Psoas muscle (tissue), 8 donors: ENCODE measurements at places on chromosomes 3 and 15.

DNA sequence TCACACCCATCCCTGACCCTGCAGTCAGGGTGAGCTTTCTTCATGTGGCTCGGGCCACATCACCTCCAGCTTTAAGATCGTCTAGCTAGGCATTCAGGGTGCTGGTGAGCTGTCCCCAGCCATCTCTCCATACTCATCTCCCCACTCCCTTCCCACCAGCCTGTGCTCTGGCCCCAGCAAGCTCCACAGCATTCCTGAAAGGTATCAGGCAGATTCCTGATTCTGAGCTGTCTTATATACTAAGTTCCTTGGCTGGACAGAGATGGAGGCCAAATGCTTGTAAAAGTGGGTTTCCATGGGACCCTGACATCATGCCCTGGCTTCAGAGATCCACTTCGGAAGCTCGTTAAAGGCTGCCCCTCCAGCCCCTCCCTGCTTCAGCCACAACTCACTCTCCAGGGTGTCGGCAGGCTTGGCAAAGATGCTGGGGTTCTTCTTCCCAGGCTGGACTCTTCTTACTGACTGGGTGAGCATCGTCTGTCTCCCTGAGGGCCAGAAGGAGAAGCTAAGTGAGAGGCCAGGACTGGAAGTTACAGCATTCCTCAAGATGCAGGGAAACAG is 3.9 kb downstream of the CILP start:
- DNase-seq = no peak
- H3K4me3 ChIP-seq = no peak overlapping the region
- peaks cover 14% of the 10 kb centered on the region for H3K4me1 ChIP-seq

DNA sequence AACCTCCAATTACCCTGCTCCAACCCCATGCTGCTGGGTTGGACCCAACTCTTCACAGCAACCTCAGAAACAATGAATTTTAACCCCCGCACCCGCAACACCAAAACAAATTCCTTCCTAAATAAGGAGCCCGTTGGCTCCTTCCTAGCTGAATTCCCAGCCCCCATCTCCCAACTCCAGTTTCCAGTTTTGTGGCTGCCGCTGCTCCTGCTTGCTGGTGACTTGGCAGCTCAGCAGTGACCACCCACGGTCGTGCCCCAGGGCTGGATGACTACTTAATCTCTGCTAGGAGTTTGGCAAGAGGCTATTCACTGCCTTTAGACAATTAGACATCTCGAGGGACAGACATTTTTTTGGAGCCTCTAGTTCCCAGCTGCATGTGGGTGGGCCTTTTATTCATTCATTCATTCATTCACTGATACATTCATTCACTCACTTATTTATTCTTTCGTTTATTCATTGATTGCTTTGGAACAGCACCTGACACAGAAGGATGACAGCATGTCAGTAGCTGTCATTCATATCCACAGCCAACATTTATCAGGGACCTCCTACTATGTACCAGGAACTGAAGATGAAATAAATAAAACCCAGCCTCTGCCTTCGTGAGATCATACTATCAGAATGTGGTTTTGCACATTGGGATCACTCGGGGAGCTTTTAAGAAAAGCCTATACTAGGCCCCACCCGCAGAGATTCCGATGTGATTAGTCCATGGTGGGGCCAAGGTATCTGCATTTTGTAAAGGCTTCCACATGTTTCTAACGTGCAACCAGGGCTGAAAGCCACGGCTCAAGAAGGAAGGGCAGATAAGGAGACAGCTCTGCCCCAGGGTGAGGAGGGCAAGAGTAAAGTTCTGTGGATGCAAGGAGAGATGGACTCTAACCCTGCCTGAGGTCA is 256.5 kb downstream of the SHQ1 start:
- no peaks in the 10 kb centered on the region for H3K27me3 ChIP-seq
- no peak for DNase-seq
- H3K4me3 ChIP-seq = no peak overlapping the region
- no peaks in the 10 kb centered on the region for H3K4me1 ChIP-seq

GRCh38 chr15:99125061-99125891 is 20.4 kb downstream of the SYNM start:
- H3K4me3 ChIP-seq = peak overlapping the region; percentile 54
- peak overlapping the region; percentile 96 for H3K27ac ChIP-seq
- H3K36me3 ChIP-seq = peaks cover 3% of the 10 kb centered on the region
- H3K27me3 ChIP-seq = no peaks in the 10 kb centered on the region
- peak; percentile 71 for DNase-seq

DNA sequence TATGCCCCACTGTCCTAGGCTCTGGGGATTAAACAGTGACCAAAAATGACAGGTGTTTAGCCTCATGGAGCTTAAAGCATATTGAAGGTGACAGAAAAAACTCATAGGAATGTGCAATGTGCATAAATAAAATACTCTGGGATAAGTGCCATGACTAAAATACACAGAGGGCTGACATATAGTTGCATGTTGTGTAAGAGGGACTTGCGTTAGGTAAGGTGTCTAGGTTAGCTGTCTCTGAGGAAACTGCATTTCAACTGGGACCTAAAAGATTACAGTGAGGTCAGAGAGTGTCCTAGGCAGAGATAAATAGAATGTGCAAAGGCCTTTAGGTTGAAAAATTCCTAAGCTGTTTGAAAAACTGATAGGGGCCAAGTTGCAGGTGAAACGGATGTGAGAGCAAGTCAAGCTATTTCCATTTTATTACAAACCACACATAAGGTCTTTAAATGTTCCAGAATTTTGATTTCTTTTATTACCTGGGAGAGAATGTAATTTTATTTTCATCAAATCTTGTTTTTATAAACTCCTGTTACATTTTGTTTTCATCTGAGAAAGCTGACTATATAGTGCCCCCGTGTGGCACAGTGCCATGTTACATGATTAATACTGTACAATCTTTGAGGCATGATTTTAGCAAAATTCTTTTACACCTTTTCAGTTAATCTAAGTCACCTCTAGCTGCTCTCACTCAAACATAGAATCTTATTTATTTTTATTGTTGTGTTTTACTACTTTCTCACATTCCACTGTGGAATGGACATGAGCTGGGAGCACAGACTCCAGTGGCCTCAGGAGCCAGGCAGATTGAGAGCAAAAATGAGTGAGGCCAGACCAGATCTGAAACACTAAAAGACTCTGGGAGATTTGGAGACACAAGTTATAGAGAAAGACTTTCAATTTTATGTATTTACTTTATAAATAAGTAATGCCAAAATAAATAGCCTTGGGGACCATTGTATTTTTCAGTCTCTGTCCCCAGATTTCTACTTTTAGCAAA is 259.6 kb upstream of the ZNF717 start:
- no peaks in the 10 kb centered on the region for H3K27me3 ChIP-seq
- no peaks in the 10 kb centered on the region for H3K36me3 ChIP-seq
- no peak overlapping the region for H3K4me3 ChIP-seq

- no peaks in the 10 kb centered on the region for H3K36me3 ChIP-seq
- H3K27ac ChIP-seq = peak overlapping the region; percentile 47
- H3K4me3 ChIP-seq = no peak overlapping the region
- peaks cover 25% of the 10 kb centered on the region for H3K4me1 ChIP-seq
These were observed 168.3 kb upstream of the LPP start for GRCh38 chr3:187985647-187986046.

DNA sequence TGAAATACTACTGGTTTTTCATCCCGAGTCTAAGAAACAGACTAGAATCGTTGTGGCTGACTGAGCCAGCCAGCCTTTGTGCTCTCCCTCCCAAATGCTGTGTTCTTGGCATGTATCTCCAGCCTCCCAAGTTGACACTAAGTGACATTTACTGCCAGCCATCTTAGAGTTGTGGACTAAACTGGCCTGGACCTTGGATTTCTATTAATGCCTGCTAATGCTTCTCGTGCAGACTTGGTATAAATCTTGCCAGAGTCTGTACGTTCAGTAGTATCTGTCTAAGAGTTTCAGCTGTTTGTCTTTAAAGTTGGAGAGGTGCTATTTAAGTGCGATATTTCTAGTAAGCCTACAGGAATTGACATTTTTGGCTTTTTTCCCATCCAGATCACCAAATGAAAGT is 166.6 kb upstream of the BHLHE40 start:
- H3K4me3 ChIP-seq = no peak overlapping the region
- no peak overlapping the region for H3K27ac ChIP-seq
- H3K36me3 ChIP-seq = no peaks in the 10 kb centered on the region
- no peaks in the 10 kb centered on the region for H3K27me3 ChIP-seq
- DNase-seq = no peak

DNA sequence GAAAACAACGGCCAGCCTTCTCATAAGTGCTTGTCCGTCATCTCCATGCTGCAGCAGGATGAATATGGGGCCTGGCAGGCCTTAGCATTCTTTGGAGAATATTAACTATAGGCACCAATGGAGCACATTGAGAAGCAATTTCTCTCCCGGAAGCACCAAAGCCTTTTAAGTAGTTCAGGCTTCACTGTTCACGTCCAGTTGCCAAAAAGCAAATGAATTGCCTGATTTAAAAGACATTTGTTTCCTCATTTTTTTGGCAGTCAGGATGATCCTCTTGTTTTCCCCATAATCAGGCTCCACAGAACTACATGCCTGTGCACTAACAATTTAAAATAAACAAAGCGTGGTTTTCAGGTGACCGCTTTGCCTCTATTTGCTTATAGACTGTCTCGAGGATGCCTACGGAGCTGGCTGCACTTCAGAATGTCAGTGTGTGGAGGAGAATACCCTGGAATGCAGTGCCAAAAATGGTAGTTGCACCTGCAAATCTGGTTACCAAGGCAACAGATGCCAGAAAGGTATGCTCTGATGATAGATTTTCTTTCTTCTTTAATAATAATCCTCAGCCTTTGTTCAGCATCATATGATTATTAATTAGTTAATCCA is 725.2 kb upstream of the GOLIM4 start:
- H3K27me3 ChIP-seq = no peaks in the 10 kb centered on the region
- no peaks in the 10 kb centered on the region for H3K36me3 ChIP-seq
- H3K4me3 ChIP-seq = no peak overlapping the region
- no peak for DNase-seq

DNA sequence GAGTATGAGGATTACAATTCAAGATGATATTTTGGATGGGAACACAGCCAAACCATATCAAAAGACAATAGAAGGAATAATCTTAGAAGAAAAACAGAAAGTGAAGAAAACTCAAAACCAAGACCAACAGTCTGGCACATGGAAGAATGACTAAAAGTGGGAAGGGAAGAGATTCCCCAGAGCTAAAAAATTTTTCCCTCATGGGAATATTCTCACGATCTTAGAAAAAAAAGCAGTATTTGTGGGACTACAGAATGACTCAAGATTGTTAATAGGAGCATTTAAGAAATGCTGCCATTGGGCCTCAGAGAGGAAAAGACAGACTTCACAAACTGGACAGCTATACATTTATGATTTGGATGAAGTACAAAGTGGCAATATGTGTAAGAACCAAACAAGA is 18.3 kb downstream of the OSTN start:
- no peak overlapping the region for H3K4me3 ChIP-seq
- no peak for DNase-seq
- no peaks in the 10 kb centered on the region for H3K27me3 ChIP-seq
- no peak overlapping the region for H3K27ac ChIP-seq
- no peaks in the 10 kb centered on the region for H3K4me1 ChIP-seq

- no peaks in the 10 kb centered on the region for H3K27me3 ChIP-seq
- no peak for DNase-seq
- H3K36me3 ChIP-seq = no peaks in the 10 kb centered on the region
These were observed 393.3 kb downstream of the TBC1D5 start for GRCh38 chr3:17349093-17349492.

- no peaks in the 10 kb centered on the region for H3K4me1 ChIP-seq
- no peak for DNase-seq
These were observed 477.6 kb upstream of the KCNMB2 start for GRCh38 chr3:178058629-178059028.

GRCh38 chr15:79942741-79943481 is 28.1 kb downstream of the BCL2A1 start:
- DNase-seq = no peak
- H3K36me3 ChIP-seq = no peaks in the 10 kb centered on the region
- H3K4me1 ChIP-seq = no peaks in the 10 kb centered on the region
- no peak overlapping the region for H3K4me3 ChIP-seq
- no peak overlapping the region for H3K27ac ChIP-seq
- H3K27me3 ChIP-seq = no peaks in the 10 kb centered on the region

DNA sequence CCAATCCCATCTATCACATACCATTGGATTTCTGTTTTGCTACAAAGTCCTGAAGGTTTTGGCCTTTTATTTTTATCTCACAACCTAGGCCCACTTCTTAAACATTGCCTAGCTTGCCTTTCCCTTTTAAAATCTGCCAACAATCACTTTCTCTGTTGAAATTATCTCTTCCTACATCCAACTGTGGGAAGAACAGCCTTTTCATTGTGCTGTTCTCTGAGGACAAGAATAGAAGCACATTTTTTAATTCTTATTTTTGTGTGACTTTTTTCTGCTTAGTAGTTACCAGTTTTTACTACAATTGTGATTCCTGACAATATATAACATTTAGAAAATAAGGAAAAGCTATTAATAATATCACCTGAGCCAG is 159.2 kb downstream of the CNTN6 start:
- no peaks in the 10 kb centered on the region for H3K36me3 ChIP-seq
- H3K27me3 ChIP-seq = no peaks in the 10 kb centered on the region
- H3K4me3 ChIP-seq = no peak overlapping the region
- DNase-seq = no peak
- no peaks in the 10 kb centered on the region for H3K4me1 ChIP-seq
